ENCODE measurements at places on chromosomes 13 and 19.

DNA sequence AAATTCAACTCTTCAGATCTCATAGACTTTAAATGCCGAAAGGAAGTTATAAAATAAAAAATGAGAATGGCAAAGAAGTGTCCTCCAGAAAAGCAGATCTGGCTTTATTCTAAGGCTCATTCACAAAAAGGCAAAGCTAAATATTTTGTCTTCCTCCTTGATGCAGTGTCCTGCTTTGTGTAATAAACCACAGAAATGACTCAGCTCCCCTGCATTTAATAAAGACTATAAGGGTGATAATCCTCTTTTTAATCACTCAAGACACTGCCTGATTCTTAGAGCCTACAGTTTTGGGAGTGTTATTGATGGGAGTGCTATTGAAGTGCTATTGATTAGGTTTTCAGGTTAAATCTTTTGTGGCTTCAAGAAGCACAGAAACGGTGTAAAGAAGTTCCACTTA, 482.0 kb downstream of the PCDH20 start:
- DNase-seq = no peak

- DNase-seq = no peak
Measured at GRCh38 chr13:87302034-87302433, 369.1 kb upstream of the SLITRK5 start.

DNA sequence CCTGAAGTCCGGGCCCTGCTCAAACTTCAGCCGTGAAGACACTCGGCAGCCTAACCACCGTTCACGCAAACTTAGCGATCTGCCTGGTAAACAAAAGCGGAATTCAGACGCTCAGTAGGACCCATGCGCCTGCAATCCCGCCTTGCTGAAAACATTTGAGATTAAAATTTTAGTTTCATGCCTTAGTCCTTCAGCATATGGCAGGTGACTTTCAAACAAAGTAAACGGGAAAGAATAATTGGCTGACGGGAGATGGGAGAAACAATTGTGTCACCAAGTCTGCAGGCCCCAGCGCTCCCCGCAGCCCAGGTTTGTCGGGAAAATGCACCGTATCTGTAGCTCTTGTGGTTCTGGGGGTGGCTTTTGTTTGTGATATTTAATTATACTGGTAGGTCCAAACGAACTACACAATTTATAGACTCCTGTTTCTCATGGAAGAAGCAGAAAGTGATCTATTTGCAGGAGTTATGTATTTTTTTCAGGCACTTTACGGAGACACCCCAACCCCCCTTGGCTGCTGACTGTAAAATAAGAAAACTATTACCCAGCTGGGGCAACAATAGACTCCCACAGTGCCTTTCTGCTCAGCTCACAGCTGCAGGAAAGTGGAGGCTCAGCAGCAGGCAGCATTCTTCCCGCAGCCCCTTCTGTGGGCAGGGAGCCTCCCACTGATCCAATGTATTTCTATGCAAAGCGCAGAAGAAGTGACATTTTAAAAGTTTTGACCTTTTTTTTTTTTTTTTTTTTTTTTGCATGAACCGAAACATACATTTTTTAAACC, 94.8 kb downstream of the SOX1 start:
- DNase-seq = no peak

DNA sequence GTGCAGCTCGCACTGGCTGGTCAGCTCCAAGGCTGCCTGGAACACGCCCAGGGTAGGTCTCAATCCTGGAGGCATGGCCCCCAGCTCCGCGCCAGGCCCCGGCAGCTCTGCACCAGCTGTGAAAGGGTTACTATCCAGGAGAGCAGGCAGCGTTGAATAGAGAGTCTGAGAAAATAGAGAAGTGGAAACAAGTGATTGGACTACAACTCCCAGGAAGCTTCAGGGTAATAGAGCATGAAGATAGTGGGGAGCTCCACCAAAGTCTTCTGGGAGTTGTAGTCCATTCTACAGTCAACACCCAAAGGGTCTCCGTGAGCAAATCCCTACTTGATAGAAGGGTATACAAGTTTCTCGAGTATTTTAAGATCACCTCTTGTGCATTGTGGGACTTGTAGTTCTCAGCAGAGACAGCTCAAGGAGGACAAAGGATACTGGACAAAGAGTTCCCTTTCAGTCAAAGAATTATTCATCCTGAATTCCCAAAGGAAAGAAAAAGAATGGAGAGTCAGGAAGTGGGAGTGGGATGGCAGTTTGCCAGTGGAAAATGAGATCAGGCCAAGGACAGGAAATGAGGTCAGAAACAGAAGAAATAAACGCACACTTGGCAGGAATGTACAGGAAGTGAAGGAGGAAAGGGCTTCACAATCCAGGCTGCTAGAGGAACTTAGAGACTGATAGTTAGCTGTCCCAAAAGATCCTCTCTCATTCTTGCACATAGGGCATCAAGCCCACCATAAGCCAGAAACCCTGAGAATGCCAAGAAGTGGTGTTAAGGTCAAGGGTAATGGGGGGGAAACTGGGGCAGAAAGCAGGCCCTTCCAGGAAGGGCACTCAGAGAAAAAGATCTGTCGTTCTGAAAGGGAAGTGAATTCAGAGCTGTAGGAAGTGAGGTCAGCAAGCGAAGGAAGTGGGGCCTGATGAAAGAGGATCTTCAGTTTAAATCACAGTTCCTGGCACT, 5.5 kb upstream of the MAMSTR start:
- peak; percentile 11 for DNase-seq

DNA sequence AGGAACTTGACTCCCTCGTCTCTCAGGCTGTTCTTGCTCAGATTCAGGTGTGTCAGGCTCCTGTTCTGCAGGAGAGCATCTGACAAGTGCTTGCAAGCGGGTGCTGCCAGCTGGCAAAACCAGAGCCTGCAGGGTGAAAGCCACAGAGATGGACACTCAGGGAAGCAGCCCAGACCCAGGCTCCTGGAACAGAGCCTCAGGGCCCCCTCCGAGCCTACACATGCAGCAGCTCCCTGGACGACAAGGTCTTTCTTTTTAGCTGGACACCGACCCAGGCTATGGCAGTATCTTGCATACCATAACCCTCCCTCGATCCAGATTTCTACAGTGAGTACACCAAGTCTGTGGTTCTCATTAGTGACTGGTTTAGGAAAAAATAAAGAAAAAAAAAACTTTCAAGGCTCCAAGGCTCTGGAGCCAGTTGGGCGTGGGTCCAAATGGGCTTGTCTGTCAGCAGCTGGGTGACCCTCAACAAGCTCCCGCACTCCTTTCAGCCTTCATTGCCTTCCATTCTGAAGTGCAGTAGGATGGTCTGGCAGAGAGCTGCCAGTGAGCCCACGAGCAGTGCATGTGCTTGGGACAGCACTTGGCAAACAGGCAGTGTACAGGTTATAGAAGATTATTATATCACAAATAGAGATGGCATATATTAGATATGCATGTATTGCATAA, 29.9 kb downstream of the NLRP13 start:
- DNase-seq = no peak
